ENCODE measurements at places on chromosomes 1 and 21.
A peak's percentile ranks its signal among the peaks of the same experiment; 100 is the strongest.

GRCh38 chr1:37661401-37661800 lies 26.7 kb upstream of the RSPO1 start:
- no peak for DNase-seq

GRCh38 chr1:223066415-223066814 lies 76.6 kb downstream of the TLR5 start:
- no peak for DNase-seq

DNA sequence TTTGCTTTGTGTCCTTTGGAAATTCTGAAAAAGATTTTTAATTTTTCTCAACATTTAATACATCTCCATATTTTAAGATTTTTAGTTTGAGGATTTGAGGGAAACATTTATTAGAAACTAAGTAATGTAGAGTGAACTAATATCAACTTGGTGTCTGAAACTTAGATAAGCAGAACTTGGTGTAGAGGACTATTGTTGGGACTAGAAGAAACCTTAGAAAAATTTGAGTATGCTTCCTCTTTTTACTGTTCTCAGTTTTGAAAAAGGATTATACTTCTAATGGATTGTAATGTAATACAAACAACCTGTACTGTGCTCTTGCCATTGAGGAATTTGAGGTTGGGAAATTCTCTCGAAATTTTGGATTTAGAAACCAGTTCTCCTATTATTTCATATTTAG lies 2.4 kb downstream of the FNBP1L start:
- no peak for DNase-seq

GRCh38 chr1:28395181-28395580 lies 25.6 kb downstream of the PHACTR4 start:
- no peak for DNase-seq

- no peak for DNase-seq
These were observed 143.3 kb downstream of the MRPS6 start for GRCh38 chr21:34216718-34217032.

DNA sequence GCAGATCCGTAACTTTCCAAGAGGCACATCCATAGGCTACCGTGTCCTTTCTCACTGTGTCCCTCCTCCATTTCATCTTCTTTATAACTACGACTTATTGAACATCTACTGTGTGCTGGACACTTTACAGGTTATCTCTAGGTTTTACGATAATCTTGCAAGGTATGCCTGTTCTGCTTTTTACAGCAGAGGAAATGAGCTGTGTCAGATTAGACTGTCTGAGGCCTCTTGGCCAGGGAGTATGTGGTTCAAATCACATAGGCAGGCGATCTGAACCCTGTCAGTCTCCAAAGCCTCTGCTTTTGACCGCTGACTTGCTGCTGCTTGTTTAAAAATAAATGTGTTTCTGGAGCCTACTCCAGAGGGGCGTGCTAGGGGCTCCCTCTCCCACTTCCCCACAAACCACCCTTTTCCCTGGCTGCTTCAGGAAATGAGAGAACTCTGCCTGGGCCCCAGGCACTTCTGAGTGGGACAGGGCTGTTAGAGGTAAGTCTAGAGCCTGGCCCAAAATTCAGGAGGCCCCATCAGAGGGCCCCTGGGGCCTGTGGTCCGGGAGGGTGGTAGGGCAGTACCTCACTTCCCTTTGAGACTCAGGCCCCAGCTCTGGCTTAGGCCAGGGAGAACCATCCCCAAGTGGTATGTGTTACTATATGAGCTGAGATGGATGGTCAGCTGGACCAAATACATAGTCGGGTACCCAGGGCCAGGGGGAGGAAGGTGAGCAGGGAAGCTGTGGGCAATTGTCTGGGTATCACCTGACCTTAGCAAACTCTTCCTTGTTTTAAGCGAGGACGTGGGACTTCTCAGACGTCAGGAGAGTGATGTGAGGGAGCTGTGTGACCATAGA lies 4.4 kb downstream of the PSEN2 start:
- no peak for DNase-seq

- no peak for DNase-seq
These were observed 805.6 kb upstream of the CXADR start for GRCh38 chr21:16707274-16707673.

DNA sequence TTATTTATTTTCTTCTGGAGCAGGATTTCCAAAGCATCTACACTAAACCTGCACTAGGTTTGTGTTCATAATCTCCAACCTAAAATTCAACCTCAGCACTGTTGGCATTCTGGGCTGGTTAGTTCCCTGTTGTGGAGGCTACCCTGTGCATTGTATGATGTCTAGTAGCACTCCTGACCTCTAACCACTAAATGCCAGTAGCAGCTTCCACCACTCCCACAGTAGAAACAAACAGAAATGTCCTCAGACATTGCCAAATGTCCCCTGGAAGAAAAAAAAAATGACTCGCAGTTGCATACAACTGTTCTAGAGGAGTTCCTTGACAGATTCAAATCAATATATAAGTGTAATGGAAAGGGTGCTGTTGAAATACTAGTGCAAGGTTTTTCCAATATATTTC lies 18.9 kb downstream of the GRIK1 start:
- DNase-seq, result no peak

GRCh38 chr1:203627398-203627797 lies 766 bp downstream of the ATP2B4 start:
- no peak for DNase-seq

DNA sequence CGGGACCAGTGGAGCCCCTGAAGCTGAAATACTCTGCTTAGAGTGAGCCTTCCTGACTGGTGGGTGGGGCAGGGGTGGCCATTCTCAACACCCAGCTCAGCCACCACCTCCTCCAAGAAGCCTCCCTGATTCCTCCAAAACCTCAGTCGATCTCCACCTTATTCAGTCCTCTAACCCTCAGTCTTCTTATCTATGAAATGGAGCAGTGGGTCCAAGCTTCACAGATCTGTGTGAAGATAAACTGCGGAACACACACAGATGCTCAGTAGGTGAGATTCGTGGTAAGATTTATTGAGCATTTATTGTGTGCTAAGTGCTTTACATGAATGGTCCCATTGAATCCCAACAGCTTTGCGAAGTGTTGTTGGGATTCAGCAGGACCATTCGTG lies 93.1 kb upstream of the RUNX3 start:
- DNase-seq, result no peak

DNA sequence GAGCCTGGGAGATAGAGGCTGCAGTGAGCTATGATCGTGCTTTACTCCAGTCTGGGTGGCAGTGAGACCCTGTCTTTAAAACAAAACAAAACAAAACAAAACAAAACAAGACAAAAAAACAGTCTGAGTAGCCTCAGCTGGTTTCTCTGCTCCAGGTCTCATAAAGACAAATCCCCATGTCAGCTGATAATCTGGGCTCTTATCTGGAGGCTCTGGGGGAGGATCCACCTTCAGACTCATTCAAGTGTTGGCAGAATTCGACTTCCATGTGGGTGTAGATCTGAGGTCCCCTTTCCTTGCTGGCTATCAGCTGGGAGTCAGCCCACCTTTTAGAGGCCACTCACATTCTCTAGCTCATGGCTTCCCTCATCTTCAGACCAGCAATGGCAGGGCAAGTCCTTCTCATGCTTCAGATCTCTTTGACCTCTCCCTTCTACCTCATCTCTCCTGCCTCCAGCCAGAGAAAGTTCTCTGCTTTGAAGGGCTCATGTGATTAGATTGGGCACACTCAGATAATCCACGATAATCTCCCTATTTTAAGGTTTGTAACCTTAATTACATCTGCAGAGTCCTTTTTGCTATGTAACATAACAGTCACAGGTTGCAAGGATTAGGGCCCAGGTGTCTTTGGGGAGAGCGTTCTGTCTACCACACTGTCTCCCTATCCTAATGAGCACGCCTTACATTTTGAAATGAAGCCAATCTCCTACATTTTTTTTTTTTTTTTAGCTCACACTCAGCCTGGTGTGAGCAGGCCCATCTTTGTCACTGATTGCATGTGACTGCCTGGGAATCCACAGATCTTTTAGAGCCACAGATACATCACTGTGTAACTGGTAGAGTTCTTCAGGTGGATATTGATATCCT lies 7.5 kb upstream of the PYCR2 start:
- DNase-seq, result no peak

DNA sequence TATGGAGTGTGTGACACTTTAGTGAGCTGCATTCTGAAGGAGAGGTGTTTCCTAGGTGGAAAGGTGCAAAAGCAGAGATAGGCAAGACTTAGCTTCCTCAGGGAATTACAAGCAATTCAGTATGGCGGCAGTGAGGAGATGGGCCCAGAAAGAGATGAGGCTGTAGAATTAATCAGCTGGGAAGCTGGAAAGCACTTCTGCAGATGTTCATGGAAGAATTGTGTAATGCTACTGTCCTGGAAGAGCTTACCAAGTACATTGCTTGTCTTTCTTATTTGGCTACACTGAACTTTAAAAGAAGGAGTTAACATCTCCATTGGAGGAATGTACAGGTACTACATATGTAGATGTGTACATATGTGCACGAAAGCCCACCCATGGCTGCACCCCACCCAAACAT lies 103.7 kb upstream of the DPT start:
- DNase-seq, result no peak

GRCh38 chr21:26766826-26767325 lies 78.3 kb downstream of the ADAMTS1 start:
- DNase-seq, result no peak

DNA sequence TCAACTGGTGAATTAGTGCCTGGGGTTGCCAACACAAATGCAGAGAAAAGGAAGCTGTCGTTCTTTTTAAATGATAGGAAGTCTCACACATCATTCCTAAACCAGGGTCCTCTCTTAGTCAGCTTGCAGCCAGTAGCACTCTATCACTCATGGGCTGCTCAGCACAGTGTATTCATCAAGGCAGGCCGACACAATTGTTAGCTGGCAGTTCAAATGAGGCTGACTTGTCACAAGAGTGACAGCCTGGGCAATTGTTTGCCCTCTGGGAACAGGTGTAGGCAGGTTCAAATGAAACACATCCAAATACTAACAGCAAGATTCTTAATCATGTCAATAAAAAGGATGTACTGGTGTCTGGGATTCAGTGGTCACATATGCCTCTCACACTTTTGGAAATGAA lies 76.9 kb downstream of the ERICH3 start:
- DNase-seq, result no peak

- no peak for DNase-seq
These were observed 772 bp downstream of the ADAM15 start for GRCh38 chr1:155051777-155052398.

DNA sequence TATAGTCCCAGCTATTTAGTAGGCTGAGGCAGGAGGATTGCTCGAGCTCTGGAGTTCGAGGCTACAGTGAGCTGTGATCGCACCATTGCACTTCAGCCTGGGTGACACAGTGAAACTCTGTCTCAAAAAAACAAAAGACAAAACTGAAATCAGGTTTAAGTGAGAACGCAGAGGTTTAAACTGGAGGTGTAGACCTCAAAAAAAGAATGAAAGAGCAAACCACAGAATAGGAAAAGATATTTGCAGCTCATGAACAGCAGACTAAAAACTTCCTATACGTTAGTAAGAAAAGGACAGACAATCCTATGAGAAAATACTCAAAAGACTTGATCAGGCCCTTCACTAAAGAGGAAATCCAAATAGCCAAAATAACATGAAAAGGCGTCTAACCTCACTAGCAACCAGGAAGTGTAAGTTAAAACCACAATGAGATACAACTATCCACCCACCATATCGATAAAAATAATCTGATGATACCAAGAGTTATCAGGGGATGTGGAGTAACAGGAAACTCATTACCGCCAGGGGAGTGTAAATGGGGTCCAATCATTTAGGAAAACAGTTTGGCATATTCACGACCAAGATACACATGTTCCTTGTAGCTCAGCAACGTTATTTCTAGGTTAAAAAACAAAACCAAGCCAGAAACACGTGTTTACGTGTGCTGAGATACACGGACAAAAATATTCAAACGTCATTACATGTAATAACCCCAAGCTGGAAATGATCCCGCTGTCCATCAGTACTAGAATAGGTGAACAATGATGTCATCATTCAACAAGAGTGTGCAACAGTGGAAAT lies 9.8 kb downstream of the TNFRSF9 start:
- DNase-seq, result no peak

DNA sequence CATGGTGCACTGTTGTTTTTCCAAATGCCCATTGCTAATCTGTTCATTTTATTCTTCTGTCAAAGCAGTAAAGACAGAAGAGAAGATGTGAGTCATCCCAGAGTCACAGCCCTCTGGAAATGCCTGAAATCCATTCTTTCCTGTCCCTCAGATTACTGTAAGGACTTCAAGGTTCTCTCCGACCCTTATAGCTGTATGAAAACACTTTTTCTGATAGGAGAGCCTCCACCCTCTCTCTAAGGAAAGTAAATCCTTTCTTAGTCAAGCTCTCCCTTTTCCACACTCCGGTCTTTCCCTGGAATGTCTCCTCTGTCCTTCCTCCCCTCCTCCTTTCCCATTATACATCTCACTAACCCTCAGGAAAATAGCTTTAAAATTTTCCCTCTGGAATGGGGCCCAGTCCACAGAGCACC lies 3.5 kb upstream of the PRDX6 start:
- DNase-seq, result no peak

DNA sequence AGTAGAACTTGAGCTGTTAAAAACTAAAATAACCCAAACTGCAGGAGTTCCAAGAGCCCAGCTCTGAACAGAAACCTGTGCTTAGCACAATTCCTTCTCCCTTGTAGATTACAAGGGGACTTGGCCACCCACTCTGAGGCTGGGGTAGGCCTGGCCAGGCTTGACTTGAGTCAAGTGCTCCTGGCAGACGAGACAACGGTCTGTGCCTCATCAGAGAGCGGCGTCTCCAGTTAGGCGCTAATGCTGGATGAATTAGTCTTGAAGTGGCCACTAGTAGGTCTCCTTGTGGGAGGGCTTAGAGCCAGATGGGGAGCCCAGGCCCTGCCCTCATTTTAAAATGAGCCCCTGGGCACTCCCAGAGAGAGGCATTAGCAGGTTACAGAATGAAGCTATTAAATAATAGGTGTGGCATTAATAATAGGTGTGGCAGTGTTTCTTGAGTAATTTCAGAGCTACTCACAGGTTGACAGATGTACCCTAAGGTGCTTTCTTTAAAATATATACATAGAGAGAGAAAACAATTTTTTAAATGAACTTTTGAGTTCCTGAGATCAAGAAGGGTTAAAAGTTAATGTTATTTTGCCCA lies 1.1 kb downstream of the EEIG2 start:
- DNase-seq, result peak; percentile 58

DNA sequence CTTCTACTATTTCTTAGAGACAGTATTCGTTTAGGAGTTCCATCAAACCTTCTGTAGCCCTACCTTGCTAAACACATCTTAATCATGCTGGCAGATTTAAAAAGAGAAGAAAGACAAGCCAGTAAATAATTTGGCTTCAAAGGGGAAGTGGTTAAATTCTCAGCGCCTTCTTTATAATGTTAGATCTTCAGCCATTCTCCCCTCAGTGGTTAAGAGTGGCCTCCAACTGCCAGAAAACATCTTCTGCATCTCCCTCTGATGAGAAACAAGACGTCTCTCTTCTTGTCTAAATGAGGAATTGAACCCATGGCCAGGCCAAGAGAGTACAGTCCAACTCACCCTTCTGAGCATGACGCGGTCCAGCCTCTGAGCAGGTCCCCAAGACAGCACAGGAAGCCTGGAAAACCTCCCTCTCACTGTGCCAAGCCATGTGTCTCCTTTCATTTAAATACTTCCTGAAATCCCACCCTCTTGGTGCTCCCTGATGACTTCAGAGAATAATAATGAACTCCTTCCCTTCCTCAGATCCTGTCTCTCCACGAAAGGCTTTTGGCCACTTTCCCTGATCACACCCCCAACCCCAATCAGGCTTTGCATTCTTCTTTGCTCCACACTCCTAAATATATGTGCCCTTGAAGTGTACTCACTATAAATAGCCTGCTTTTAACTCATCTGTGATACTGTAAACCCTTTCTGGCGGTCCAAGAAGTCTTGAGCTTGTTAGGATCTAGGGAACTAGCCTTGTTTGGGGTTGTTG lies 16.4 kb upstream of the LRRC52 start:
- no peak for DNase-seq
